ENCODE measurements at places on chromosomes 7 and 10.

- peak; percentile 57 for DNase-seq
Measured at GRCh38 chr10:59830601-59831259, 75.6 kb downstream of the CCDC6 start.

DNA sequence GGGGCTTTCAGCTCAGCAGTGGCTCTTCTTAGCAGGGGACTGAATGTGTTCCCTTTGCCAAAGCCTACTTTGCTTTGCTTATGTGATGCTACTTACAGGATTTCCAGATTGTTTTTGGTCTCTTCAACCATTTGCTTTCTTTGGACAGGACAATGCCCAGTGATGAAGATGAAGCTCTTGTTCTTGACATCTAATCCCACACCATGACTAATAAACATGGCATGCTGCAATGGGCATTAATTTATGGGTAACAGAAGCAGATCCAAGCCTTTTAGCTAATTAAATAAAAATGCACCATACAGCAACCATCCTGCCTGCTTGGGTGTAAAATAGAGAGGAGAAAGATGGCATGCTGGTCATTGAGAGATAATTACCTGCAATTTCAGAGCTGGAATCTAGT lies 175.5 kb upstream of the ITGB1 start:
- DNase-seq = peak; percentile 95

- DNase-seq = peak; percentile 68
Measured at GRCh38 chr7:91683823-91684222, 196.7 kb downstream of the MTERF1 start.

GRCh38 chr7:98352621-98353020 lies 48.3 kb downstream of the BAIAP2L1 start:
- peak; percentile 35 for DNase-seq

DNA sequence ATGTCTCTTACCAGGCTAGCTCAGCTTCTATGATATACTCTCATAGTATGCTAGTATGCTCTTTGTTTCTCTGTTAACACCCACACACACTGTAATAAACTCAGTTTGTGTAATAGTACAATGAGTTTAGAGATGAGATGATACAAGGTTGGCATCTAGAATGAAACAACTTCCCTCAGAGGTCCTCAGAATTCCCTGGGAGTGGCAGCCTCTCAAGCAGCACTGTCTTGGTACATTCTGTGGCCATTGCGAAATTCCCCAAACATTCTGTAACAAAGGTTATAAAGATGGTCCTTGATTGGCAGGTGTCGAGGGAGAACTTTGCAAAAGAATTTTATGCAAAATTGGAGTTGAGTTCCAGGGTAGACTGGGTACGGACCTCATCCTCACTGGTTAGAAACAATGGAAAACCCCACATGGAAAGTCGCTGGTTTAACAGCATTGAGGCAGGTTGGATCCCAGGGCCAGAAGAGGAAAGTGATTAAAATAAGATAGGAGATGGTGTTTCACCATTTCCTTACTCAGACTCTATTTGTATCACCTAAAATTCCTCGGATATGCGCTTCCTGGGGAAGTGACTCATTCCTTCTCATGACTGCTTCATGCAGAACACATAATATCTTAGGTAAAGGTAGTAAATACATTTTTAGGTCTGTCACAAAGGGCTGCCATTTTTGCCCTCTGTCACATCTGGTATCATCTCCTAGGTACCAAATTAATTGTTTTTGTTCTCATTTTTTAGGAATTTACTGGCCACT lies 657.8 kb downstream of the SORCS1 start:
- DNase-seq = peak; percentile 63

DNA sequence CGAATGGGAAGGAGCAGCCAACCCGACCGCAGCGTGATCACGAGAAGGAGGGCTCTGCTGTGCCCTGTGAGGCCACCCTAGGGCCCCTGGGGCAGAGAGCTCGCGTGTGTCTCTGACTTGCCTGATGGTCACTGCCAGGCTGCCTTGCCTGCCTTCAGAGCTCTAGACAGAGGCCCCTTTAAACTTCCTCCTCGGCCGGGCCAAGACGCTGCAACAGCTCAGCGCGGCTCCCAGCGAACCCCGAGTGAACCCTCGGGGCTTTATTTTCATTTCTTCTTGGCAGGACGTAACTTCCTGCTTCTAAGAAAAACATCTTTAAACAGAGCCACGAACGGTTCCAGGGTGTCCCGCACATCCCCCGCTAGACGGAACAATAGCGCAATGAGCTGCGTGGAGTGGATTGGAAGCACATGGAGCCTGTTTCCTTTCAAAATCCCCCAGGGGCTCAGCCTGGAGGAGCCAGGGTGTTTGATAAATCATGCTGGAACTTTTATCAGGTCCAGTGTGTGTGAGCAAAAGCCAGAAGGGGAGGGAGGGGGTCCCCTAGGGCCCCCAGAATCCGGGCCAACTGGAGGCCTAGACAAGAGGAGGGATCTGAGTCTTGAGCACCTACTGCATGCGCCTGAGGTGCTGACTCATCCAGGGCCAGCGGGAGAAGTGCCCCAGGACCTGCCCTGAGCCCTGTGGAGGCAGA lies 134.1 kb upstream of the GDF10 start:
- DNase-seq = no peak

GRCh38 chr10:94279835-94280709 lies 82.7 kb downstream of the NOC3L start:
- DNase-seq = peak; percentile 72

DNA sequence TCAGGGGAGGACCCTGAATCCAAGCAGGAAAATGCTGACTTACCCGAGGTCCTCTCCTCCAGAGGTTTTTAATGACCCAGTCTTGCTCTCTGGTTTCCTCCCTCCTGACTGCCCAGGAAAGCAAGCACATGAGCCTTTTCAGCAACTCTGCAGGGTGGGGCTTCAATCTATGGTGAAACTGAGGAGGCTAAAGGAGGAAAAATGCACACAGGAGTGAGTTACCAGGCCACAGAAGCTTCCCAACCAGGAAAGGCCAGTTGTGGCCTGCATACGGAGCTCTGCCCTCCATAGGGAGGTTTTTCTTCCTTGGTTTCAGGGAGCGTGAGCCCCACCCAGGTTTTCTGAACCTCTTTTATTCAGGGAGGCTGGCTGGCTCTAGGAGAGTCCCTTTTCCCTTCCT lies 14.1 kb upstream of the DLG5 start:
- DNase-seq = no peak

- peak; percentile 39 for DNase-seq
Measured at GRCh38 chr7:151761231-151761630, 115.7 kb downstream of the PRKAG2 start.

GRCh38 chr7:10662982-10663884 lies 310.4 kb upstream of the PHF14 start:
- peak; percentile 24 for DNase-seq

DNA sequence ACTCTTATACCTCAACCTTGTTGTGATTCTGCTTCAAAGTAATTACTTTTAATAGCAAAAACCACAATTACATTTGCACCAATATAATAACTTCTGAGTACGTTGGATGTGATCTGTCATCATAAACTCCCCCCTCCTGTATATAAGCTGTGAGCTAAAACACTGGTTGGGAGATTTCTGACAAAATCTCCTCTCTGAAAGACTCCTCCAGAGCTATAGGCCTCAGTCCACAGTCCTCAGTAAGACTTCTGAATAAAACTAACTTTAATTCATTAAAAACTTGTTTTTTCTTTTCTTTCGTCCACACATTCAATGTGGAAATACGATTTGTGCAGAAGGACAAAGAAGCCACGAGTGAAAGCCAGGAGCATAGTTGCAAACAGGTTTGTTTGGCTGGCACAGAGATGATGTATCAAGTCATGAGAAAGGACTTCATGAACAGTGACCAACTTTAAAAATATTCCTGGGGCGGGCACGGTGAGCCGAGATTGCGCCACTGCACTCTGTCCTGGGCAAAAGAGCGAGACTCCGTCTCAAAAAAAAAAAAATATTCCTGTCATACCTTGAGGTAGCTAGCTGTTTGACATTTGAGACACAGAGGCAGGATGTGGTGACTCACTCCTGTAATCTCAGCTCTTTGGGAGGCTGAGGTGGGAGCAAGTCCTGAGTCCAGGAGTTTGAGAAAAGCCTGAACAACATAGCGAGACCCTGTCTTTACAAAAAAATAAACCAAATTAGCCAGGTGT lies 91.1 kb upstream of the ARHGAP21 start:
- peak; percentile 75 for DNase-seq

DNA sequence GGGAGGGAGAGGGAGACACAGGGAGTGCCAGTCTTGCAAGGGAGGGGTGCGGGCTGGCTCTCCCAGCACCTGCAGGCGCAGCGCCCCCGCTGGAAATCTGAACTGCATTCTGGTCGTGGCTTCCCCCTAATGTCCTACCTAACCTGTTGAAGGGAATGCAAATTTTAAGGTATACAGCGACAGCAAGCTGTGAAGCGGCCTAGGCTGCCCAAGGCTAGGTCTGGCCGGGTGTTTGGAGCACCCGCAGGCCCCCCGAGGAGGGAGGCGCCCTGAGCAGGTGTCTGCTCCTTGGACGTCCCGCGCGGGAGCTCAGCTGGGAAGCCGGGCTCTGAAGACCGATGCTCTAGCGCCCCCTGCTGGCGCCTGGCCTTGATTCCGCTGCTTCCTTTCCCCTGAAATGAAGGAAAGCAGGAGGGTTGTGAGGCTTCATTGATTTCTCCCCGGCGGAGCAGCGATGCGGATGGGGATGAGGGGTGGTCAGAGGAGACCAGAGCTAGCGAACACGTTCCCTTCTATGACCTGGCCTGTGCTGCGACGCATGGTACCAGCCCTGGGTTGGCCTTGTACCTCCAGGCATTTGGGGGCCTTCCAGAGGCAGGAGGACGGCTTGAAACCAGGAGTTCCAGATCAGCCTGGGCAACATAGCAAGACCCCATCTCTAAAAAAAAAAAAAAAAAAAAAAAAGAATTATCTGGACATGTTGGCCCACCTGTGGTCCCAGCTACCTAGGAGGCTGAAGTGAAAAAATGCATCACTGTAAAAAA lies 601.3 kb downstream of the GALNT17 start:
- peak; percentile 63 for DNase-seq

- DNase-seq = no peak
Measured at GRCh38 chr10:90977855-90978486, 57.1 kb upstream of the ANKRD1 start.

DNA sequence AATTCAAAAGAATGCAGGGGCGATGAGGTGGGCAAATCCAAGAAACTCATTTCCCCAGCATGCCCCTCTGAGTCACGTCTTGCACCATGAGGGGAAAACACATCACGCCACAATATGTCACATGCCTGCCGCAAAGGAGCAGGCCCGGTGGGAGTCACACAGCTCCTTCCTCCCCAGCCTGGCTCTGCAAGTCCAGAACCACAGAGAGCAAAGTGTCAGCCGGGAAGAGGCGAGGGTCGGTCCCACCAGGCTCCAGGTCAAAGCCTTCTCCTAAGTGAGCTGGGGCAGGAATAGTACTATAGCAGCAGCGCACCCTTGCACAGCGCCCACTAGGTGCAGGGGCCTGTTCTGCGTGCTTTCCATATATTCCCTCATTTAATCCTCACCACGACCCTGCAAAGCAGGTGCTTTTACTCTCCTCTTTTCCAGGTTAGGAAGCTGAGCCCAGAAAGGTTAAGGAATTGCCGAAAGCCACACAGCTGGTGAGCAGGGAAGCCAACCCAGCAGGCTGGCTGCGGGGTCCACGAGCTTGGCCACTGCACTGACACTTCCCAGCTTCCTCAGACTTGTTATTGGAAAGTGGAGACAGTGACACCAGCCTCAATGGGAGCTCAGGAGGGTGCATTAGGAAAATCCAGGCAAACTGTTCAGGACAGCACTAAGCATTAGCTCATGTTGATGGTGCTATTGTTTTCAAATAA lies 94.0 kb upstream of the ZMIZ1 start:
- peak; percentile 85 for DNase-seq

GRCh38 chr7:139728203-139728602 lies 49.6 kb downstream of the HIPK2 start:
- DNase-seq = no peak

All from A172 (cell line).